Esophagus squamous epithelium (tissue), 5 donors: ENCODE measurements at places on chromosomes 2 and 18. TPM values are rescaled to one million over a fixed set of nuclear protein-coding genes. Genes with fewer than 3 reads are reported as not detected.

DCDC2C gene
- not detected for total RNA-seq

RBM44 gene
- 1.5 TPM for total RNA-seq

ZNF521 gene
- 4.8 TPM for total RNA-seq

REG3A gene
- not detected for total RNA-seq

EMX1 gene
- not detected for total RNA-seq

TBR1 gene
- not detected for total RNA-seq

LYG1 gene
- 0.95 TPM for total RNA-seq
